ENCODE measurements at places on chromosomes 5 and 9.
A peak's percentile ranks its signal among the peaks of the same experiment; 100 is the strongest.

DNA sequence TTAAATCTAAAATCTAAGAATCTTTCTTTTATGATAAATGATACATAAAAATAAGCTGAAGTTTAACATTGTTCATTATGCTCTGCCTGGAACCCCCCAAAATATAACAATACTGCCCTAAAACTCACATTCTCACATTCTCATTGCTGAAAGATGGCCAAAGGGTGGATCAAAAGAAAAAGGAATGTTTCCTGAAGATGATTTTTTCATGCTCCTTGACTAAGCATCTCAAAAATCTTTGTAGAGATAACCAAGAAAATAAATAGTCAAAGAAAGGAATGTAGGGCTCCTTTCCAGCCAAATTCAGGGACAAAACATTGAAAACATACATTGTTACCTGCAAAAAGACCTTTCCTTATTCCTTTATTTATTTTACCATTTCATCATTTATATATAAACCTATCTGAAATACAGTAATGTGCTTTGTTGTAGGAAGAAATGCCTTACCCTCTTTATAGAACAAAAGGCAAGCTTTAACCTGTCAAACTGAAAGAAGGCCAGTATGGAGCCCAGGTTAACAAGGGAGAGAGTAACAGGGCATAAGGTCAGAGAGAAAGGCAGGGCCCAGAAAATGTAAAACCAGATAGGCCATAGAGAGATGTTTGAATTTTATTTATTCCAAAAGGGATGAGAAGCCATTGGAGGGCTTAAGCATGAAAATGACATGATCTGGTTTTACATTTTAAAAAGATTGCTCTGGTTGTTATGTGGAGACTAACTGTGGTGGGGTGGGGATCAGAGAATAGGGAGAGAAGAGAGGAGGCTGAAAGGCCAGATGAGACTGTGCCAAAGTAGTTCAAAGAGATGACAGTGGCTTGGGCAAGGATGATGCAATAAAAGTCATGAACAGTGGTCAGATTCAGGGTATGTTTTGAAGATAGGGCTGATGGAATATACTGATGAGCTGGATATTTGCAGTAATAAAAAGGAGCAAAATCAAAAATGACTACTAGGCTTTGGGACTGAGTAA is 37.3 kb upstream of the CDK5RAP2 start:
- DNase-seq, result no peak

- DNase-seq, result no peak
Observed at GRCh38 chr5:18114151-18114757, 480.0 kb downstream of the TAF11L14 start.

GRCh38 chr5:111887706-111888105 is 130.7 kb upstream of the NREP start:
- DNase-seq, result no peak

DNA sequence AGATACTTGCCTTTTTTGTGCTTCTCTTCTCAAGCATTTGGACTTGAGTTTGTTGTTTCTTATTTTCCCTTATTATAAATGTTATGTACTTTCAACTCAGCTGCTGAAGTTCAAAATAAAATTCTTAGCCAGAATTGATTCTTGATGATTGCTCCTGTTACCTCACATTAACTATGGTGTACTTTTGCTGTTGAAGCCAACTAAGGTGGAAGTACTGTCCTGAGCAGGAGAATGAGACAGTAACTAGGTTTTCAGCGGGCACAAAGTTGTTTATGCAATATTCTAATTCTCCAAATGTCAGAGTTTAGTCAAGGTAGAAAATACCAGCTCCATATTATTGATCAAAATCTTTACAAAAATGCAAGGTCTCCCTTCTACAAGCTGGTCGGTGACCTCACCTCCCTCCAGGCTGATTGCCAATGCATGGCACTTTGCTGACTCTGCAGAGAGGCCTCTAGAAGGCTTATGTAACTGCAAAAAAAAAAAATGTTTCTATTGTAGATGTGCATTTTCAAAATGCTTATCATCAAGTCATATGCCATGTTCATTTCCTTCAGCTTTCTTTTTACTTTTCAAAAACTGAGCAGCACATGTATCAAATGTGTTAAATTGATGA is 1783.5 kb upstream of the WWC1 start:
- DNase-seq, result no peak

GRCh38 chr5:56984445-56984844 is 32.5 kb upstream of the MIER3 start:
- DNase-seq, result no peak

- no peak for DNase-seq
Observed at GRCh38 chr5:73655521-73656160, 29.6 kb downstream of the ARHGEF28 start.

- no peak for DNase-seq
Observed at GRCh38 chr5:30103052-30103451, 1090.4 kb upstream of the CDH6 start.

DNA sequence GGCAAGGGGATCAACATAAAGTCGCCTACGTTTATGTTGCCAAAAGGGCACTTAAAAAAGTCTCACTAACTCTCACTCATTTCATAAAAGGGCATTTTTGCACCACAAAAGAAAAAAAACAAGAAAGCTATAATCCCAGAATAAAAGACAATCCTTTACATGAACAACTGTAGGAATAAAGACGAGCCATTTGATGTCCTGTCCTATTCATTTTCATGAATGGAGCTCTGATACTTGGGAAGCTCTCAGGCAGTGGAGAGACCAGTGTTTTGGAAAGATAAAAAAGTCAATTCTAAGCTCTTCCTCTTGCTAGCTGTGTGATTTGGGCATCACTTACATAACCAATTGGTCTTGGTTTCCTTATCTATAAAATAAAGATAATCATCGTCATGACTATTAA is 95.5 kb upstream of the EQTN start:
- no peak for DNase-seq

DNA sequence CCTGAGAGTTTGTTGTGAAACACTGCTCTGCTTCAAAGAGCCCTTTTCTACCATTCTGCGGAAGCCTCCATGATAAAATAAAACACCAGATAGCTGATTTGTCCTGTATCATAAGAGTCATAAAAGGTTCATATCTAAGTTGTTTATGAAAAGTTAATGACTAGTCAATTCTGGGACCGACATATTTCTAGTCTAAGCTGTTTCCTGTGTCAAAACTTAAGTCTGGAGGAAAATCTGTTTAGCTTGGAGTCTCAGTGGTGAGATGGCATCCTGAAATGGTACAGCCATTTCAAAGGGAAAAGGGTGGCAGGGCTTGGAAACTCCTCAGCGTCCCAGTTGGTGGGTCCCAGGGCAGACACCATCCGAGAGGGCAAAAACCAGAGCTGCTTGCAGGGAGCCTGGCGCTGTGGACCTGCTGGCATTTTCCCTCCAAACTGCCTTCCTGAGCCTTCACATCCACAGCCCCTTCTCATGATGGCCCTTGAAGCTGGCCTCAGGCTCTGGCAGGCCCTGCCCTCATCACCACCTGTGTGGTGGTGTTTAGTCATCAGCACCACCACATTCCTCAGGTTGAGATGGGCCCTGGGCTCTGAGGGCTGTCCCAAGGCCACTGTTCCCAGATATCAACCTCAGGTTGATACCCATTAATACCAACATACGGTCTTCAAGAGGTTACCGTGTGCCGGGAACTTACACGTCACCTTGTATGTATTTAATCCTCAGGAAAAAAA is 184.0 kb downstream of the HSPA4 start:
- no peak for DNase-seq

GRCh38 chr5:29780401-29780800 is 1413.1 kb upstream of the CDH6 start:
- no peak for DNase-seq

GRCh38 chr5:115433918-115434317 is 110.7 kb downstream of the FEM1C start:
- DNase-seq, result no peak

- DNase-seq, result no peak
Observed at GRCh38 chr5:4246447-4246846, 650.8 kb downstream of the IRX1 start.

- DNase-seq, result peak; percentile 83
Observed at GRCh38 chr5:157252711-157253465, 13.0 kb upstream of the CYFIP2 start.

- DNase-seq, result no peak
Observed at GRCh38 chr5:115755675-115756074, 60.8 kb downstream of the CDO1 start.

All from CD4-positive, alpha-beta T cell treated with Interleukin-17A for 1 hour (primary cell).